ENCODE measurements at places on chromosomes 4 and X.

GRCh38 chrX:108159028-108159670 is 67.6 kb downstream of the ATG4A start:
- no peak for DNase-seq

DNA sequence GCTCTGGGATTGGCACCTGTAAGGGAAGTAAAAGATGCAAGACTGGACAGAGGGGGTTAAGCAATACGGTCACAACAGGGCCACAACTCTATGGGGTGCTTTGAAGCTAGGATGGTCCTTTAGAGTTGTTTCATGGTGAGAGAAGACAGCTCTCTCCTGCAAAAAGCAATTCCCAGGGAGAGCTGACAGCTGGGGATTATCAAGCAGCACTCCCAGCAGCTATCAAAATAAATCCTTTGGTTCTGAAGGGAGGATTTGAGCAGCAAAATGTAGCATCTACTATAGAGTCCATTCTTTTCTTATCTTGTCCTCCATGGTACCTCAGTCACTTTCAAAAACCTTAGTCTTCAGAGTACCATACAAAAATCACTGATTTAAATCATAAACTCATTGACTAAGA is 35.1 kb upstream of the AP1AR start:
- DNase-seq, result no peak

GRCh38 chrX:56882581-56882980 is 112.8 kb downstream of the SPIN3 start:
- DNase-seq, result no peak

DNA sequence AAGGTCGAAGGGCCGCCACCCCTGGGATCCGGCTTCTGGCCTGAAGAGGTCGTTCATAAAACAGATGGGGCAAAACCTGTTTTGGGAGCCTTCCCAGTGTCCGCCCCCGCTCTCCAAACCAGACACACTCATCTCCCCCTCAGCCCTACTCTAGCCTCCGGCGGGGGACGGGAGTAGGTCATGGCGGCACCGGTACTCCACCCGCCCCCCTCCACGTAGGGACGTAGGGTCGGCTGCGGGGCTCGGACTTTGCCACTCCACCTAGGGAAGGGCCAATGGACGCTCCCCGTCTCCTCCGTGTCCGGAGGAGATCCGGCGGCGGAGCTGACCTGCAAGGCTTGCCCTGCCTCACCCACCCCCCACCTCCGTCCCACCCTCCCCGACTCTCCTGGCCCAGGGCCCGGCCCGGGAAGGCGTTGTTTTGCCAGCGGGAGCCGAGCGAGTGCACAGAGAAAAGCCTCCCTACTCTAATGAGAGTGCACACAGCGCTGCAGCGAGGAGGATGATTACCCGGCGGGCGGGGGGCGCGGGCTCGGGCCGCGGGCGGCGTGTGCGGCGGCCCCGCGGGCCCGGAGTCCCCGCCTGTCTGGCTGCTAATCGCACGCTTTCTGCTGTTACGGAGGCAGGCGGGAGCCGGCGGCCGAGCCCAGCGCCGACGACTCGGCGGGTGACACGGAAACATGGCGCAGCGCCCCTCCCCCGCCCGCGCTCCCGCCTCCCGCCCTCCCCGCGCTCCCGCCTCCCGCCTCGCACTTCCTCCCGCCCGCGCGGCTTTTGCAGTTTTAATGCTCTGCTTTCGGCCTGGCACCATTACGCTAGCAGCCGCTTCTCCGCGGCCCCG is 8.3 kb upstream of the BCOR start:
- DNase-seq, result no peak

- DNase-seq, result no peak
These were observed 121.6 kb upstream of the GRID2 start for GRCh38 chr4:92182006-92182735.

Data from CD14-positive monocyte (primary cell).